ENCODE measurements at places on chromosomes 7 and 10.

GRCh38 chr10:73889014-73889413 lies 14.7 kb upstream of the CAMK2G start:
- DNase-seq = peak; percentile 64

GRCh38 chr10:121165276-121165675 lies 314.1 kb downstream of the WDR11 start:
- DNase-seq = no peak

DNA sequence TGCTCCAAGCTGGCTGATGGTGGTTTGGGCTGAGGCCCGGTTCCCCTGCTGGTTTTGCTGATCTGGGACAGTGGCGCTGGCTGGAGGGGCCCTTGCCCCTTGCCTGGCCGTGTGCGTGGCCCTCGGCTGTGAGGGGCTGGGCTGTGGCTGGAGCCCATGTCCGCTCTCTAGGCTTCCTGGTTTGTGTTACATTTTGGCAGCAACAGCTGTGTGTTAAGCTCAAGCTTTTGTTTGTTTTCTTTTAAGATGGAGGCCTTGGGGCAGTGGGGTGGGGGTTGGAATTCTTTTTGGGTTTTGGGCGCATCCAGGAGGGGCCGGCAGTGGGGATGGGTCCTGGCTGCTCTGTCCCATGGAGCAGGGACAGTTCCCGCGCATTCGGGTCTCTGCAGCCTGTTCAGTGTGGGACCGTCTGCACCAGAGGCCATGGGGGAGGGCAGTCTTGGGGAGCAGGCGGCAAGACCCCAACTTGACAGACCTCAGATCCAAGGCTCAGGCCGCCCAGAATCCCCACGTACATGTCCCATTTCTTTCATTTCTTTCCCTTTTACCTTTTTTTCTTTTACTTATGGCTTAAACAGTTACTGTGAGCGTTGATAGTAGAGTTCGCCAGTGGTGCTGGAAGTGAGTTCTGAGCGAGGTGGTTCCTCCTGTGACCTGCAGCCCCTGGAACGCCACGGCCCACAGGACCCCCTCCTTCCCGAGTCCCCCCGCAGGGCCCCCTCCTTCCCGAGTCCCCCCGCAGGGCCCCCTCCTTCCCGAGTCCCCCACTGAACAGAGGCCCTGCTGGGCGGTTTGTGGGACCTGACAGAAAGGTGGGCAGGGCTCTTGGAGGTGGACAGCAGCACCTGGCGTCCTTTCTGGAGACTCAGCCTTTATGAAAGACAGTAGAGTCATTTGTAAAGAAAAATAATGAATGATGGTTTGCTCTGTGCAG lies 75.3 kb downstream of the INPP5A start:
- no peak for DNase-seq

GRCh38 chr7:94838717-94839116 lies 68.7 kb upstream of the PPP1R9A start:
- no peak for DNase-seq

GRCh38 chr10:61798713-61799112 lies 102.8 kb upstream of the ARID5B start:
- no peak for DNase-seq

- DNase-seq = no peak
Observed at GRCh38 chr7:156816943-156817572, 75.9 kb downstream of the LMBR1 start.

DNA sequence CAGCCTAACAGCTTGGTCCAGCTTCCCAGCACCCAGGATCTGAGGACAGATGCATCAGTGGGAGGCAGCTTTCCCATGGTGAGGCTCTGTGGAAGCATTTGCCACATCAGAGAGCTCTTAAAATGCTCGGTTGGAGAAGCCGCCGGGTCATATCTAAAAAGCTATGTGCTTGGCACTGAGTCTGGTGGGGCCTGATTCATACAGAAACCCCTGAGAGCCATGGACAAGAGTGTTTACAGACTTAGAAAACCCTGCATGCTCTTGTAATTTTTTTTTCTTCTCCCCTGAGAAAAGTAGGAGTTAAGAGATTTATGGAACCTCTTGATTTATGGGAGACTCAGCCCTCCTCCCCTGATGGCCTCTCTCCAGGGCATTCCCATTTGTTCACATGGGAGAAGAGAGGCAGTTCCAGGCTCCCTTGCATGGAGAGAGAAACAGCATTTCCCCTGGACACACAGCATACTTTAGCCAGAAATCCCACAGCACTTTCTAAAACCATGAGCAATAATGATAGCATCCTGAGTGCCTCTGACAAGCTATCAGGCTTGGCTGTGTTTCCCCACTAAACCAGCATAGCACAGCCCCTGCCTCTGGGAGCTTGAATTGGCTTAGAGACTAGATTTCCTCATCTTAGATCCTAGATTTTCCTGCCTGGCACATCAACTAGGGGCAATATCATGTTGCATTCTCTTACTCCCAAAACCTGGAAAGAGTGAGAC lies 322.1 kb upstream of the AUTS2 start:
- peak; percentile 57 for DNase-seq

DNA sequence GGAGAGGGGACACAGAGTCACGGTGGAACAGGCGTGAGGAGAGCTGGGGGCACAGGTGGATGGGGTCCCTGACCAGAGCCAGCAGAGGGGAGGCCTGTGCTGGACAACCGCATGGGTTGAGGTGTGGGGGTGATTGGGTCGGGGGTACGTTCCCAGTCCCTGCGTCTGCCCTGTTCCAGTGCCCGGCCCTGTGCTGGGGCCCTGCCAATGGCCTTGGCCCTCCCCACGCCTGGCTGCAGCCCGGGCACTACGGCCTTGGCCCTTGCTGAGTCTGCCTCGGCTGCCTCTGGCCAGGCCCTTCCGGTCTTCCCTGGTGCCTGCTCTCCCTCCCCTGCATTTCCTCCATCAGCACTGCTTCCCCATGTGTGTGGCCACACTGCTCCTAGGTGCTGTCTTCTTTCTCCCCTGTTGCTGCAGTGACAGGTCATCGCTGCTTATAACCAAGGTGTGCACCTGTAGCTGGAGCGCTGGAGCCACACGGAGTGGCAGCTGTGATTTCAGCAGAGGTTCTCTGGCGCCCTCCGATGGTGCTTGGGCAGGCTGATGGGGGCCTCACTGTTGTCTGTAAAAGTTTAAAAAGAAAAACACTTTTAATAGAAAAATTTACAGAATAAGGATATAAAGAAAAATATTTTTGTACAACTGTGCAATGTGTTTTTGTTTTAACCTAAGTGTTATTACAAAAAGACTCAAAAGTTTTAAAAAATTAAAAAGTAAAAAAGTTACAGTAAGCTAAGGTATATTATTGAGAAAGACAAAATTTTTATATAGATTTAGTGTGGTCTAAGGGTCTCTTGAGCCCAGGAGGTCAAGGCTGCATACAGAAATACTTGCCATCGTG lies 45.2 kb upstream of the BHLHA15 start:
- DNase-seq = no peak

- no peak for DNase-seq
Observed at GRCh38 chr7:75663302-75663907, 75.3 kb downstream of the HIP1 start.

DNA sequence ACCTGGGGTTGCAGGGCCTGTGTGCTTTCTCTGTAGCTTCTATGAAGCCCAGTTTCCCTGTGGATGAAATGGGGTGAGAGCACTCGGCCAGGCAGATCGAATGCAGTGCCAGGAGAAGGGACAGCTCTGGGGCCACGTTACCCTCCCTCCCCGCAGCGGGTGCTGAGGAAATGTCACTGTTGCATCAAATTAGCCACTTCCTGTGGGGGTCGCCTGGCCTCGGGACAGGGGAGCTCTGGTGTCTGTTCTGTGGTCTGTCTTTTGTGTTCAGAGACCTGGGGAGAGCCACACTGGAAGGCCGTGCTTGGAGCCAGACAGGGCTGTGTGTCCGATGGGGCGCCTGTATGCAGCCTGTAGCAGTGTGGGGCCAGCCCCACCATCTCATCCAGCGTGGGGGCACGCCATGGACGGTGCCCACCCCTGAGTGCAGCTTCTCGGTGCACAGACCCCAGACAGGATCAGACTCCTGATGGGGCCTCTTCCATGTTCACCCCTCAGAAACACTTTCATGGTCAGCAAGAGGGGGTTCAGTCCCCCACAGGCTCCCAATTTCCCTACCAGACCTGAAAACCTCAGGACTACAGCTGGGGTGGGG lies 13.6 kb downstream of the TTYH3 start:
- no peak for DNase-seq

- DNase-seq = no peak
Observed at GRCh38 chr7:25732766-25733217, 419.2 kb upstream of the NFE2L3 start.

DNA sequence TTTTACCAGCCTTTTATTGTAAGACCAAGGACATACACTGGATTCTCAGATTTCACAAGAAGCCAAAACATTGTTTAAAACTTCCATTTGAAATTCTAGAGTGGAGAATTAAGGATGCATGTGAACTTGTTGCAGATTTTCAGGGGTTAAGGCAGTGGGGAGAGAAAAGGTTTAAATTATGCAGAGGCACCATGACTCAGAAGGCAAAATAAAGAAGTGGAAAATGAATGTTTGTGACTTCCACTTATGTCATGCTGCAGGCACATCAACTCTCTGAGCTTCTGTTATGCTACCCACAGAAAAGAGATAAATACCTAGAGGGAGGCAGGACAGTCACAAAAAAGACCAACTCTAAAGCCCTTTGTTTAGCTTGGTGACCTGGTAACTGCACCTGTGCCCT lies 84.4 kb upstream of the BET1 start:
- DNase-seq = no peak

- DNase-seq = no peak
Observed at GRCh38 chr10:12701696-12702095, 299.8 kb downstream of the CCDC3 start.

DNA sequence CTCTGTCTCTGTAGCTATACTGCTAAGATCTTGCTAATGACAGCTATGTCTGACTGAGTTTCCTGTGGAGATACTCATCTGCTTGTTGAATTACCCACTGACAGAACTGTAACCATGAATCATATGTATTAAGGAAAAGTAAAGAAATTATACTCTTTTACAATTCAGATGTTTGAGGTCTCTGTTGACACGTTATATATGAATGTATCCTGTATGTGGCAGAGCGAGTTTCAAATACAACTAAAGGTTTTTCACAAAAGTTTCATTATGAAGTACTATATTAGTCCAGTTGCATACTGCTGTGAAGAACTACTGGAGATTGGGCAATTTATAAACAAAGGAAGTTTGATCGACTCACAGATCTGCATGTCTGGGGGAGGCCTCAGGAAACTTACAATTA lies 232.5 kb downstream of the CDK14 start:
- DNase-seq = no peak

- no peak for DNase-seq
Observed at GRCh38 chr7:15781944-15782343, 95.5 kb upstream of the MEOX2 start.

- no peak for DNase-seq
Observed at GRCh38 chr10:116134322-116134721, 138.7 kb downstream of the GFRA1 start.

DNA sequence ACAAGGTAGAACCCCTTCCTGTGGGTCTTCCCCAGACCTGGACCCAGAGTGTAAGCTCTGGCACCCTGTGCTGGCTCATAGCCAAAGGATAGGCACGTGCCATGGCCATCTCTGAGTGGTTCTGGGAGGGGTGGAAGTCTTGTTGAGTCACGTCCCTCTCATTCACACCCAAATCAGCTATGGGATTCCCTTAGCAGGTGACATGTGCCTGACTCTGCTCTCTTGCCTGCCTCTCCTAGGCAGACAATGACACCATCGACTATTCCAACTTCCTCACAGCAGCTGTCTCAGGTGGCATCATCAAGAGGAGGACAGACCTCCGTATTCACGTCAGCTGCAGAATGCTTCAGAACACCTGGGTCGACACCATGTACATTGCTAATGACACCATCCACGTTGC lies 59.8 kb downstream of the C10orf120 start:
- DNase-seq = no peak

GRCh38 chr10:131902211-131902610 lies 1.4 kb downstream of the PPP2R2D start:
- no peak for DNase-seq

GRCh38 chr7:2640482-2640830 lies 8.7 kb downstream of the TTYH3 start:
- no peak for DNase-seq

- no peak for DNase-seq
Observed at GRCh38 chr7:70583965-70584883, 547.7 kb upstream of the GALNT17 start.

DNA sequence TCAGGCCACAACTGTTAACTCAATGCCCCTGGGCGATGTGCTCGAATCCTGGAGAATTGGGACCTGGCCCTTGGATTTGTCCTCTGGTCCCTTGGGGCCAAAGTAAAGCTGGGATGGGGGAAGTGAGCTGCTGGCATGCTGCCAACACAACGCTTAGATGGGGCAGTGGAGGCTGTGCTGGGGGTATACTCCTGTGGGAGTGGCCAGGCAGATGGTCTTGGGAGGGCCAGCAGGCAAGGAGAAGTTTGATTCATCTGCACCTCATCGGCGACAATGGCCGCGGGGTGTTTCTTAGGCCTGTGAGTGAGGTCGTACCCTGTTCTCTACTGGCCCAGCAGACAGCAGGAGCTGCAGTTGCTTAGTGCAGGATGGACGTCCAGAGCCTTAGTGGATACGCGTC lies 139.0 kb upstream of the MTPN start:
- no peak for DNase-seq

DNA sequence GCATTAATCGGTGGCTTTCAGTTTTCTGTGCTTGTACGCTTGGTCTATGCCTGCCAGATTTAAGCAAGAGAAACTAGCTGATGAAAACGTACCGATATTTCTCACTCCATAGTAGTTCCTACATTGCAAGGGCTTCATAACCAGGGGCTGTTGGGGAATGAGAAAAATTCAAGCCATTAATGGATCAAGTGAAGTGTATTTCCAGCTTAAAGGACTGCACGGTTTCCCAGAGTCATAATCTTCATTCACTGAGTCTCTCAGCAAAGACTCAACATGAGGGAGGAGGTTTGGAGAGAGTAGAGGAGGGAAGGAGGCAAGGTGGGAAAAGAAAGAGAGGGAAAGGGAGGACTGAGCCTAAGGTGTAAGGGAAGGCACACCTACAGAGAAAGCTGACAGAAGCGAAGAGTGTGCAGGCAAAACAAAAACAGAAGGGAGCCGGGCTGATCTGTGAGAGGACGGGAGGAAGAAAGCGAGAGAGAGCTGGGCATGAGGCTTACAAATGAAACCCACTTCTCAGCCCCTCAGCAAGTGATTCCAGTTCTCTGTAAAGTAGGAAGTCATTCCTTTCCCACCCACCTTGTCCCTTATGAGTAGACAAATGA lies 625 bp downstream of the GIMAP2 start:
- no peak for DNase-seq

DNA sequence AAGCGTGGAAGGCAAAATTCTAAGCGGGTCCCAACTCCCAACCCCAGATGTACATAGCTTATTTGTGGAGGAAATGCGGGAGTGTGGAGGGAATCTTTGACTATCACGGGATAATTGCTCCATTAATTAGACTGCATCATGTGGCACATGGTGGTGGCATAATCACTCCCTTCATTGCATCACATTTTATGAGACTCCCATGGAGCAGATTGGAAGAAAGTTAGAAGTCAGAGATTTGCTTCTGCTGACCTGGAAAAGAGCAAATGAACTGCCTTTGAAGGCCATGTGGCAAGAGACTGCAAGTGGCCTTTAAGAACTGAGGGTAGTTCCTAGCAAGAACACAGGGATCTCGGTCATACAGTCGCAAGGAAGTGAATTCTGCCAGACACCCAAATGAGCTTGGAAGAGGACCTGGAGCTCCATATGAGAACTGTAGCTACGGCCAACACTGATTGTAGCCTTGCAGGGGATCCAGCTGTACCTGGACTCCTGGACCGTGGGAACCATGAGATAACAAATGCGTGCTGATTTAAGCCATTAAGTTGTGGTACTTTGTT lies 37.1 kb upstream of the ITGB1 start:
- DNase-seq = no peak

Data from AG04449 (cell line).